ENCODE measurements at places on chromosomes 1 and 21.
A peak's percentile ranks its signal among the peaks of the same experiment; 100 is the strongest.

DNA sequence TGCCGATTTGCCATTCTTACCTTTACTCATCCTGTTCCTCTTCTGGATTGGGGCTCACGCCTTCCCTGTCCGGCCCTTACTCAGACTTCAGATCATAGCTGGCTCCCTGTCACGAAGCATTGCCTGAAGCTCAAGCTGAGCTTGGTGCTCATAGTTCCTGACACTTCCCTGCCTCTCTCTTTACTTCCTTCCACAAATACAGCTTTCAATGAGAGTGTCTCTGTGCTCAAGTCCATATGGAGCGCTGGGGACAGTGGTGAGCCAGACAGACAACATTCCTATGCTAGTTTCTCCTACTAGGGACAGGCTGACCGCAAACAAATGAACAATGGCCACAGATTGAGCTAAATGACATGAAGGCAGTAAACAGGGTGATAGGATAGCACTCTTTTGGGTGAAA lies 38.1 kb downstream of the HHAT start:
- ATAC-seq = no peak

- no peak for ATAC-seq
Measured at GRCh38 chr1:160711276-160711601, 383 bp downstream of the CD48 start.

- ATAC-seq = no peak
Measured at GRCh38 chr21:15204140-15204969, 139.6 kb upstream of the NRIP1 start.

DNA sequence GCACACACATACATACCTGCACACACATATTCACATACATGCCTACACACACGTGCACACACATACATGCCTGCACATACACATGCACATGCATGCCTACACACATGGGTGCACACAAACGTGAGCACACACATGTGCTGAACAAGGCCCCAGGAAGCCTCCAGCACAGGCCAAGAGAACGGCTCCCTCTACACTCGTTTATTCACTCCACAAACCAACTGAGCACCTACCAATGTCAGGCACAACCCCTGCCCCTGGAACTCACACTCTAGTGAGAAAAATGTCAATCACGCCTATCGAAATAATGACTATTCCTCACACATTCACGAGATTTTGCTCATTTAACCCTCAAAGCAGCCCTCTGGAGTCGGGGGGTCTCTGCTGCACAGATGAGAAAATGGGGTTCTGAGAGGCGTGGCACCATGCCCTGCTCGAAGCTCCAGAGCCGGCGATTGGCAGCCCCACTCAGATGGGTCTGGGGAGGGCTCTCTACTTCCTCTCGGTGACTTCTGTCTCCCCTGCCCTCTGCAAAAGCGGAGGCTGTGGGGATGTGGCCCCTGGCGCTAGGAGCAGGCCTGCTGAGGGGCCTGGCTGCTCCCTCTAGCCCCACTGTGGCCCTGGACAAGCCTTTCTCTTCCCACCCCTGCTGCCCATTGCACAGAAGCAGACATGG lies 90.2 kb upstream of the RUNX3 start:
- ATAC-seq = no peak

DNA sequence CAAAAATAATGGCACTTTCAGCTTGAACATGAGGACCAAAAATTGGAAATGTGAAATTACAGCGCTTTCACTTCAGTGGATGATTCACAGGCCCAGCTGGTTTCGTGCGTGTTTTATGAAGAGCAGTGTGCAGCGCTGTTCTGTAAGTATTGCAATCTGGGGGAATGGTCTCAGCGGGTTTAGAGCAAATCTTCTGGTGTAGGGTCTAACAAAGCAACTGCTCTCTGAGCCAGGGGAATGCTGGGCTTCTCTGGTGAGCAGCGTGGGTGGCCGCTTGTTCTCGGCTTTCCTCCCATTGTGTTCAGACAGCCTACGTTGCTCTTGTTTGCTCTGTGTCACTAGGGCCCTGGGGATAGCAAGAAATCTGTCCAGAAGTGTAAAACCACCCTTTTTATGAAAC lies 42.4 kb upstream of the GADD45A start:
- no peak for ATAC-seq

DNA sequence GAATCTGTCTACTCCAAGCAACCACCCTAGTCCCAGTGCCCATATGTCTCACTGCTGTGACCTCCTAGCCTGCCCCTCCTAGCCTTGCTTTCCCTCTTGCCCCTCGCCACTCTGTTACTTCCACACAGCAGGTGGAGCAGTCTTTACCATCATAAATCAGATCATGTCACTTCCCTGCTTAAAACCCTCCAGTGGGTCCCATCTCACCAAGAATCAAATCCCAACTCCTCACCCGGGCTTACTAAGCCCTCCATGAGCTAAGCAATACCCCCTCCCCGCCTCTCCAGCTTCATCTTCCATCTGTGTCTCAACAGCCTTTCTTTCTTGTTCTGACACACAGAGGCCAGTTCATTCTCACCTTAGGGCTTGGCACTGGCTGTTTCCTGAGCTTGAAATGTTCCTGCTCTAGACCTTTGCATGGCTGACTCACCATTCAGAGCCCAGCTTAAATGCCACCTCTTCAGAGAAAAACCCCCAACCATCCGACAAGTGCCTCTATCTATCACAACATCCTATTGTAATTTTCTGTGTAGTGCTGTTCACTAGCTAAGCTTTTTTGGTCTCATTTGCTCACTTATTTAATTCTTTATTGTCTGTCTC lies 22.3 kb downstream of the KNCN start:
- ATAC-seq = no peak

GRCh38 chr1:183291802-183292514 lies 105.9 kb downstream of the LAMC2 start:
- no peak for ATAC-seq

DNA sequence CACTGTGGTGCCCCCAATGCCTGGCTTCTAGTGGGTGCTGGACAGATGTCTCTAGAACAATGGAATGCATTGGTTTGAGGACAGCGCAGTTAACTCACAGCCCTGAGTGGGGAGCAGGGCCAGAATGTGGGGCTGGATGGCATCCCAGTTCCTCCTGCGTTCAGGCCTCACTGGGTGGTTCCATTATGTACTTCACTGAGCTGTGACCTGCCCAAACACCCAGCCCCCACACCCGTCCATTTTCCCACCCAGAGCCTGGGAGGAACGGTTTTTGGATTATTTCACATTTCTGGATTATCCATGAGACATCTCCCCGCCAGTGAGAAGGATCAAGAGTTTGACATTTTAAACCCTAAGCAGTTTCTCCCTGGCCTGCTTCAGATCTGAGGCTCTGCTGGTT lies 55.3 kb upstream of the WASF2 start:
- no peak for ATAC-seq

DNA sequence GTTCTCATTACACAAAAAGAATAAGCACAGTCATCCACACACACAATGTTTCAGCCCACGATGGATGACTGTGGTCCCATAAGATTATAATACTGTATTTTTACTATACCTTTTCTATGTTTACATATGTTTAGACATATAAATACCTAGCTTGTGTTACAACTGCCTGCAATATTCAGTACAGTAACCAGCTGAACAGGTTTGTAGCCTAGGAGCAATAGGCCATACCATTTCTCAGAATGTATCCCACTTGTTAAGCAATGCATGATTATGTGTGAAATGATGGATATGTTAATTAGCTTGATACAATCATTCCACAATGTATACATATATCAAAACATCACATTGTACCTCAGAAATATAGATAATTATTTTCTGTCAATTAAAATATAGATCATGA lies 33.2 kb upstream of the SAMD13 start:
- no peak for ATAC-seq

DNA sequence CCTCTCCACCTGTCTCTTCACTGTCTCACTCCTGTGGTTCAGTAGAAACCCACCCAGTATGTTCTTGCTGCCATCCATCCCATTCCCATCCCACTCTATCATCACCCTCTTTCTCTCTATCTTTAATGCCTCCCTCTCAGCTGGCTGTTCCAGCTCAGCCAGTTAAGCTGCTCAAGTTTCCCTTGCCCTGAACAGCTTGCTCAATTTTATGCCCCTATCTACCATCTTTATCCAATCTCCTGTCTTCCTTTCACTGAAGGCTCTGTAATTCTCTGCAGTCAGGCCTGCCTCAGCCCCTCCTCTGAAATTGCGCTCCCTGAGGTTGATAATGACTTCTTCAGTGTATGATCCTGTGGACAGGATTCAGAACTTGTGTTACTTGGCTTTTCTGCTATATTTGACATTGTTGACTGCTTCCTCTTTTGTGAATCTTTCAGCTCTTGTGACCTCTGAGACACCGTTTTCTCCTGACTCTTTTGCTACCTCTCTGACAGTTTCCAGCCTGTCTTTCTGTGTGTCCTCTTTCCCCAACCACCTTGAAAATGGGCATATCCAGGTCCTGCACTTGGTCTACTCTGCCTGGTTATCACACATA lies 13.9 kb upstream of the BCAR3 start:
- peak; percentile 49 for ATAC-seq

GRCh38 chr1:51093581-51093980 lies 8.4 kb upstream of the C1orf185 start:
- ATAC-seq = no peak

- ATAC-seq = no peak
Measured at GRCh38 chr1:94741510-94741909, 78.6 kb upstream of the SLC44A3 start.

DNA sequence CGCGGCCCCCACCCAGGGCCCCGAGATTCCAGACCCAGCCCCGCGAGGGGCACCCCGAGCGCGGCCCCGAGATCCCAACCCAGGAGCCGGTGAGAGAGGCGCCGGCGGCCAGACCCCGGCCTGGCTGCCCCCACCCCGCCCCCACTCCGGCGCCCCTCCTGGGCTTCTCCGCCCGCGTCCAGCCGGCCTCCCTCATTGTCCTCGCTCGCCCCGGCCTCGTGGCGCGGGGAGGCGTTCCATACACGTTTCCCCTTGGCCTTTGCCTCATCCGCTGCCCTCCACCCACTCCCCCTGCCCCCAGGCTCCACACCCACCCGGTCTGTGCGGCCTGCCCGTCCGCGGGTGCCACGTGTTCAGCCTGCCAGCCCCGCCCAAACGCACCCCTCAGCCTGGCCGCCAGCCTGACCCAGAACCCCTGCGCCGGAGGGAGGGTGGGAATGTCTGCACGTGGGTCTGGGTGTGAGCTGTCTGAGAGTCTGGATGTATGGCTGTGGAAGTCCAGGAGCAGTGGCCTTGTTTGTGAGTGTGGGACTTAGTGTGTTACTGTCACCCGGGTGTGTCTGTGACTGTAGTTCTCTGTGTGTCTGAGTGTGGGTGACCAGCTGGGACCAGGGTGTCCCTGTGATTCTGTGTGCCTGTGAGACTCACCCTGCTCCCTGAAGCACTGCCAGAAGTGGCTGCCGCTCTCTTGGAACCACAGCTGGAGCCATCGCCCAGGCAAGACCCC lies 681 bp downstream of the B4GALT2 start:
- peak; percentile 26 for ATAC-seq

GRCh38 chr1:103160281-103160680 lies 52.0 kb upstream of the COL11A1 start:
- ATAC-seq = no peak

- ATAC-seq = peak; percentile 56
Measured at GRCh38 chr1:77313491-77313890, 31.7 kb downstream of the AK5 start.

GRCh38 chr1:239455743-239456142 lies 69.4 kb downstream of the CHRM3 start:
- no peak for ATAC-seq

- ATAC-seq = no peak
Measured at GRCh38 chr1:150751443-150751842, 14.1 kb downstream of the CTSS start.

DNA sequence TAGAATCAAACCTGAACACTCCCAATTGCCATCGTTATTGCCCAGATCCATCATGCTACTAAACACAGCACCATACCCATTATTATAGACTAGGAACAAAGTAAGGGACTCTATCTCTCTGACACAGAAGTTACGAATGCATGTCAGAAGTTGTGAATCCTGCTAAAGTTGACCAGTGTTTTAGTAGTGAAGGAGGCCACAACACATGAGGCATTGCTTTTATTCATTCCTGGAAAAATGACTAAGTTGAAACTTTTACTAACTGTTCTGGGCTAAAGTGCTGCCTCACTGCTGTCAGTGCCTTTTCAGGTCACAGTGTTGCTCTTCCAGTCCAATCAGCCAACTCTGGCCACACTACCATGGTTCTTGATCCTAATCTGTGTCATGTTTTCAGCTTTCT lies 911.1 kb downstream of the TTLL7 start:
- no peak for ATAC-seq

- ATAC-seq = no peak
Measured at GRCh38 chr1:37673920-37674319, 18.4 kb upstream of the CDCA8 start.

DNA sequence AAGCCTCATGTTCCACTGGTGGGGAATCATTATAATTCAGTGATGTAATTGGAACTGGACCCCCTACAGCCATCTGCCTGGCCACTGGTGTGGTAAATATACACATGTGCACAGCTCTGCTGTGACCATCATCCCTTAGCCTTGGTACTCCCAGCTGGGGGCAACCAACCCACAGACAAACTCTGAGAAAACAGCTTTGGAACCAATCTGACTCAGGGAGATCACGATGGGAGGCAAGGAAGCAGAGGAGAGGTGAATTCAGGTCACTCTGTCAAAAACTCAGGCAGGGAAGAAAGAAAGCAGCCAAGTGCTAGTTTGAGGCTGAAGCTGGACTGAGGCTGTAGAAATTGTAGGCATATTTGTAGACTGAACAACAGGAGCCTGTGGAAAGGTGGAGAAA lies 197.8 kb upstream of the GALNT2 start:
- ATAC-seq = no peak

GRCh38 chr21:41705546-41706262 lies 61.1 kb downstream of the RIPK4 start:
- ATAC-seq = no peak

GRCh38 chr1:77100875-77101274 lies 118.4 kb downstream of the PIGK start:
- no peak for ATAC-seq

DNA sequence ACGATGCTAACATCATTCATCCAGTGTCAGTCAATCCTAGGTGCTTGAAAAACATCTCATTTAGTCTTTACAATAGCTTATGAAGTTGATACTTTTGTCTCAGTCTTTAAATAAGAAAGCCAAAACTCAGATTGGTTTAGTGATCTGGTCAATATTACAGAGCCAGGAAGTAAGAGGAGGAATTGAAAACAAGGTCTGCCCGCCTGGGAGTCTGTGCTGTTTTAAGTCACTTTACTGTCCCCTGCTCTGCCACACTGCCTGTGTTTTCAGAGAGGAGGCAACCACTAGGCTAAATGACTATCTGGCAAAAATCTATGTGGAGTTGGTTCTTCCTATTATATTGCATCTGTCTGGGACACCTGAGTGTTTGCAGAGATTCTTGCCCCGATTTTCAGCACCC lies 62.3 kb downstream of the ST6GALNAC3 start:
- peak; percentile 76 for ATAC-seq

DNA sequence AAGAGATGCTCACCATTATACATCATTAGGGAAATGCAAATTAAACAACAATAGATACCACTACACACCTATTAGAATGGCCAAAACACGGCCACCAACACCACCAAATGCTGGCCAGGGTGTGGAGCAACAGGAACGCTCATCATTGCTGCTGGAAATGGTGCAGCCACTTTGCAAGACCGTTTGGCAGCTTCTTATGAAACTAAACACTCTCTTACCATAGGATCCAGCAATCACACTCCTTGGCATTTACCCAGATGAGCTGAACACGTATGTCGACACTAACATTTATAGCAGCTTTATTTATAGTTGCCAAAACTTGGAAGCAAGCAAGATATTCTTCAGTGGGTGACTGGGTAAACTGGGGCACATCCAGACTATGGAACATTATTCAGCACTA lies 28.9 kb upstream of the ADARB1 start:
- no peak for ATAC-seq

All from stimulated activated memory B cell treated with anti-CD40 and anti-IgM and Interleukin-4, amounts not matched to agents 10 μg/mL and 1 μg/mL and 100 μg/mL, for 72 hours (primary cell).